ENCODE measurements at places on chromosomes 2 and 18. TPM values are rescaled to one million over a fixed set of nuclear protein-coding genes. Genes with fewer than 3 reads are reported as not detected.

The SIGLEC15 gene
- not detected for total RNA-seq

The TGFA gene
- total RNA-seq: 2.5 TPM

The CTLA4 gene
- total RNA-seq: 132 TPM

The LRRTM4 gene
- not detected for total RNA-seq

The RNF152 gene
- total RNA-seq: 0.39 TPM

The CRACDL gene
- total RNA-seq: 0.79 TPM

The ANKMY1 gene
- 44.9 TPM for total RNA-seq

The HRH4 gene
- 0.10 TPM for total RNA-seq

The RGPD4 gene
- total RNA-seq: not detected

The CPS1 gene
- 3.3 TPM for total RNA-seq

The PTGR3 gene
- 41.8 TPM for total RNA-seq

The LAMA3 gene
- not detected for total RNA-seq

The PLGLB1 gene
- 4.4 TPM for total RNA-seq

The LRRTM1 gene
- total RNA-seq: not detected

The MYO7B gene
- 0.50 TPM for total RNA-seq

The TBR1 gene
- 0.05 TPM for total RNA-seq

The PRSS56 gene
- total RNA-seq: not detected

The QPCT gene
- 0.35 TPM for total RNA-seq

The AFF3 gene
- total RNA-seq: 2.6 TPM

The ARHGAP15 gene
- total RNA-seq: 94.6 TPM

The MAP3K19 gene
- total RNA-seq: not detected

The CRYGC gene
- not detected for total RNA-seq

The ANKRD44 gene
- 141 TPM for total RNA-seq

The TIGD1 gene
- total RNA-seq: 10.5 TPM

The SRD5A2 gene
- not detected for total RNA-seq

The PTH2R gene
- total RNA-seq: 0.28 TPM

The CNDP1 gene
- total RNA-seq: 0.16 TPM

The TLX2 gene
- 2.4 TPM for total RNA-seq

The AQP4 gene
- not detected for total RNA-seq

The FBXO41 gene
- total RNA-seq: 19.8 TPM

The KIF5C gene
- total RNA-seq: 29.1 TPM

The DIPK1C gene
- not detected for total RNA-seq

The GCKR gene
- not detected for total RNA-seq

The PLB1 gene
- total RNA-seq: 0.72 TPM

The SLC4A3 gene
- total RNA-seq: not detected

The SLC39A6 gene
- 25.4 TPM for total RNA-seq

The SERPINB13 gene
- total RNA-seq: not detected

The C2orf42 gene
- total RNA-seq: 28.0 TPM

The GPR39 gene
- not detected for total RNA-seq

The STON1 gene
- 2.8 TPM for total RNA-seq

The MYOM1 gene
- 1.1 TPM for total RNA-seq

The BOK gene
- total RNA-seq: not detected

The ALK gene
- total RNA-seq: not detected

The SULT1C2 gene
- not detected for total RNA-seq

The DUSP19 gene
- 2.8 TPM for total RNA-seq

The CIDEA gene
- not detected for total RNA-seq

The ACMSD gene
- total RNA-seq: not detected

The RNF181 gene
- 114 TPM for total RNA-seq

The CTNNA2 gene
- not detected for total RNA-seq

The DNAH7 gene
- total RNA-seq: not detected

The CDK15 gene
- total RNA-seq: not detected

The GGCX gene
- total RNA-seq: 17.8 TPM

The KHK gene
- total RNA-seq: 11.9 TPM
